ENCODE measurements at places on chromosomes 5 and 9.

DNA sequence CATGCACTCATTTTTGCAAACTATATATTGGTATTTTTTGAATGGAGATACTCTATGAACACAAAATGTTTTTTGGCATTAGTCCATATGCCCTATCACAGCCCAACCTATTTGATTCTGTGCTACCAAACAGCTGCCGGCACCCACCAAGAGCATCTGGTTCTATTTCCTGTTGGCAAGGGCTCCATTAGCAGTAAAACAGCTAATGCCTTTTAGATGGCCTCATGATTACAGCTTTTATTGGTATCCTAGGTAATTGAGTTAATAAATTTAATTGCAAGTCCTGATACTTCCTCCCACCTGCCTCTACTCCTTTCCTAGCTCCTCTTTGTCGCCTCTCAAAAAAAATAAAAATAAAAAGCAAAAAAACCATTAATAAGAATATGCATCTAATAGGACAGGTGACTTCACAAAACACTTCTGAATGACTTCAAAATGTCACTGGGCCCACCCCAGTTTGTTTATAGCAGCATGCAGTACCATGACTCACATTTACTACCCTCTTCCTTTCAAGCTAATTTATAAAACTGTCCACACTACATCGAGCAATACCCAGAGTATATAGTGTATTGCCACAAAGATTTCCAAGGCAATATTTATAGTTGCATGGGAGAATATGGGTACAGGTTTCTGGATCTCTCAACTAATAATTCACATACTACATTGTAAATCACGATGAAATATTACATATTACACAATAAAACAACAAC is 620.4 kb downstream of the SLCO4C1 start:
- DNase-seq: no peak

DNA sequence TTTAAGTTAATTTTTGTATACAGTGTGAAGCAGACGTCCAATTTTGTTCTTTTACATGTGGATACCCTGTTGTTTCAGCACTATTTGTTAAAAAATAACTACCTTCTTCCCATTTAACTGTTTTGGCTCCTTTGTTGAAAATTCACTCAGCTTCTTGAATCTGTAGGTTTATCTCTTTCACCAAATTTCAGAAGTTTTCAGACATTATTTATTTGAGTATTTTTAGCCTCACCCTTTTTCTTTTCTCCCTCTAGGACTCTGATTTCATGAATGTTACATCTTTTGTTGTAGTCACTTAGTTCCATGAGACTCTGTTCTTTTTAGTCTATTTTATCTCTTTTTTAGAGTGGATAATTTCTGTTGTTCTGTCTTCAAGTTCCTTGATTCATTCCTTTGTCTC is 4.6 kb upstream of the TNPO1 start:
- no peak for DNase-seq

GRCh38 chr5:116543501-116543900 is 31.1 kb downstream of the SEMA6A start:
- DNase-seq: no peak

- no peak for DNase-seq
These were observed 313.8 kb downstream of the FAM170A start for GRCh38 chr5:119943148-119943547.

DNA sequence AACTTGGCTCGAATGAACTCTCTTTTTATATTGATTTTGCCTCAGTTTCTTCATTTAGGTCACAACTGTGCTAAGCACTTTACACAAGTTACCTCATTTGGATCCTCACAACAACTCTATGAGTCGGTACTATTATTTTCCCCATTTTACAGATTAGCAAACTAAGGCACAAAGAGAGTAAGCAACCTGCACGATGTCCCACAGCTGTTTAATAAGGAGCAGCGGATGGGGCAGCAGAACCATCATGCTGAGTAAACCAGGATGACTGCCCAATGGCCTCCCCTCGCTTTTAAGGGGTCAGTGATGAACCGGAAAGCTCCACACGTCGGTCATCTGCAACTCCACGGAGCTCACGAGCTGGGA is 607 bp downstream of the PRELID2 start:
- no peak for DNase-seq

GRCh38 chr5:143128412-143129071 is 274.9 kb downstream of the NR3C1 start:
- no peak for DNase-seq

DNA sequence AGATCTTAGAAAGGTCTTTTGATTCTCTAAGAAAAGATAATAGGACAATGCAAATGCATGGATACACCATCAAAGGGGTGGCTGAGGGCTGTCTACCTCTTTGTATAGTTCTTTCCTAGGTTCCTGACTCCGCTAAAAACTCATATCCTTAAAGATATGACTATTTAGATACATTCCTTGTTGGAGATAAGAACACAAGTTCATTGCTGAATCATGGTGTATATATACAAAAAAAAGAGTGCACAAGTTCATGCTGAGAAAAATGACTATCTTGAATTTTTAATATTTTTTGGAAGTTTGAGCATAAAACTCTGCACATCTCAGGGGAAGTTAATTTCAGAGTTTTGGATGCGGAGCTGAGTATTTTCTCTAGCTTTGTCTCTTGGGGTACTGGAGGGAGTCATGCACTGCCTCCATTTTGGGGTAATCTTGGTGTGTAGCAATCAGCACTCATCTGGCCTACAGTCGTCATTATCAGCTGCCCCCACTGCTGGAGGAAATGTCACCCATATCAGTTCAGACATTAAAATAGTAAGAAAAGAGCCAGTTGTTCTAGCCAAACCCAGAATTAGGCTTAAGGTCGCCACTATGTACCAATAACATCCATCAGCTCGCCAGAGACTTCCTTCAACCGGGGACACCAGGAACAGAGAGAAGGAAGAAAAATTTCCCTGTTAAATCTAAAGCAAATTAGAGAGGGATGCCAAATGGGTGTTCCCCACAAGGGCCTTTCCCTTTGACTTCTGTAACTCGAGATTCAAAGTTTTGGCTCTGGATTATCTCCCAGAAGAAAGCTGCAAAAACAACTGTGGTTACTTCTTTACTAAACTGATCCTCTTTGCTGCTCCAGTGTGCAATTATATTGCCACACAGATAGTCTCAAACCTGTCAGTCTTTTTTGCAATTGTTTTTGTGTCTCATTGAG is 49.0 kb downstream of the PTTG1 start:
- no peak for DNase-seq

GRCh38 chr5:42993516-42994245 is 46.4 kb downstream of the ANXA2R start:
- peak; percentile 73 for DNase-seq

GRCh38 chr5:88691945-88692868 is 190.8 kb downstream of the MEF2C start:
- DNase-seq: no peak

DNA sequence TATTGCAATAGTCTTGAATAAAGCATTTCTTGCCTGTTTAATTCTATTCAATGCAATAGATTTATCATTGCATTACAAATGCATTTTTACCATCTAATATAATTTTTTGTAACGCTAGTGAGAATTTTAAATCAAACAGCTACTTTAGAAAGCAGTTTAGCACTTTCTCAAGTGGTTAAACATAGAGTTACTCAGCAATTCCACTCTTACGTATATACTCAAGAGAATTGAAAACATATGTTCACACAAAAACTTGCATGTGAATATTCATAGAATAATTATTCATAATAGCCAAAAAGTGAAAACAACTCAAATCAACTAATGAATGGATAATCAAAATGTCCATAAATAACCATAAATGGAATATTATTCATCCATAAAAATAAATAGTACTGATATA is 244.7 kb downstream of the TMEM167A start:
- DNase-seq: no peak

DNA sequence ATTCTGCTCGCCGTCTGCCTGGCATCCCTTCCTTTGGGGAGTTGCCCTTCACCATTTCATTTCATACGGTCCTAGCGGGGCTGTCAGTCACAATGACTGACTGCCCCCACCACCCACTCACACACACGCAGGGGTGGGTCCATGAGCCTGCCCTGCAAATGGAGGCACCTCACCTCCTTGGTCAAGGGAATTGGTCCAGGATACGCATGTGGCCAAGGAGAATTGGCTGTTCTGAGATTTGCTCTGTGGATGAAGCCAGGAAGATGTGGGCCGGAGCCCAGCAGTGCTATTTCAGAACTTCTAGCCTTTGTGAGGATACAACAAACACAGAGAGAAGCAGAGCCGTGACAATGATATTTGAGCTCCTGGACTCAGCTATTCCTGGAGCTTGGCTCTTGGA is 17.0 kb downstream of the C1QTNF2 start:
- DNase-seq: no peak

- no peak for DNase-seq
These were observed 21.2 kb downstream of the DAPK1 start for GRCh38 chr9:87518702-87519335.

- DNase-seq: no peak
These were observed 1040.3 kb downstream of the TLE1 start for GRCh38 chr9:80649001-80649420.

GRCh38 chr9:133189826-133190225 is 19.2 kb downstream of the OBP2B start:
- DNase-seq: no peak

GRCh38 chr9:68822596-68823165 is 117.6 kb downstream of the PIP5K1B start:
- DNase-seq: no peak

DNA sequence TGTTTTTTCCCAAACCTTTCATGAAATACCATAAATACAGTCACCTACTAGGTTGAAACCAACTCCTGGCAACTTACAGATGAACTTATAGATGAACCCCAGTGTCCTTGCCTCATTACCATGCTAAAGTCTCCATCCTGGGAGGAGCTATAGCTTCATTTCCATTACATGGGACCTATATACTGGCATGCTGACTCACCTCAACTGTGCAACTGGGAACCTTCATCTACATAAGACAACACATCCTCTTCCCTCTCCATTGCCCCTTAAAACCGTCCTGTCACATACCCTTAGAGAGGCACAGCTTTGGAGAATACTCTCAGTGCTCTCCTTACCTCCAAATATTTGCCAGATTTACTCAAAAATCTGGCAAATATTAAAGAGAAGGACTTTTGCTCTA is 638.3 kb downstream of the HTR1A start:
- no peak for DNase-seq

- no peak for DNase-seq
These were observed 12.7 kb downstream of the PDGFRB start for GRCh38 chr5:150142959-150143349.

DNA sequence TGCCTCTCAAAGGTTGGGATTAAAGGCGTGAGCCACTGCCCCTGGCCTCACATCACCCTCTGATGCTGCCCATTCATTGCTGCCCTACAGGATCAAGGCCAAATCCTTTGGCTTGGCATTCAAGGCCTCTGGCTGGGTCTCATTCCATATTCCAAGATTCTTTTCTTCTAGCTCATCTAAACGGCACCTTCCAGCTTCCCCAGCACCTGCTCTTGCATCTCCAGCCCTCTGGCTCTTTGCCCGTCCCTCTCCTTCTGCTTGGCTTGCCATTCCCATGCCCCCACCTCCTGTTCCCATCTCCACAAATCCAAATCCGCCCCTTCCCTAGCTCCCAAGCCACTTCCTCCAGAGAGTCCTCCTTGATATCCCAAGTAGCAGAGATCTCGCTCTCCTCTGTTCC is 33.1 kb downstream of the CORO2A start:
- no peak for DNase-seq

- no peak for DNase-seq
These were observed 22.2 kb upstream of the LHFPL2 start for GRCh38 chr5:78670701-78671269.

DNA sequence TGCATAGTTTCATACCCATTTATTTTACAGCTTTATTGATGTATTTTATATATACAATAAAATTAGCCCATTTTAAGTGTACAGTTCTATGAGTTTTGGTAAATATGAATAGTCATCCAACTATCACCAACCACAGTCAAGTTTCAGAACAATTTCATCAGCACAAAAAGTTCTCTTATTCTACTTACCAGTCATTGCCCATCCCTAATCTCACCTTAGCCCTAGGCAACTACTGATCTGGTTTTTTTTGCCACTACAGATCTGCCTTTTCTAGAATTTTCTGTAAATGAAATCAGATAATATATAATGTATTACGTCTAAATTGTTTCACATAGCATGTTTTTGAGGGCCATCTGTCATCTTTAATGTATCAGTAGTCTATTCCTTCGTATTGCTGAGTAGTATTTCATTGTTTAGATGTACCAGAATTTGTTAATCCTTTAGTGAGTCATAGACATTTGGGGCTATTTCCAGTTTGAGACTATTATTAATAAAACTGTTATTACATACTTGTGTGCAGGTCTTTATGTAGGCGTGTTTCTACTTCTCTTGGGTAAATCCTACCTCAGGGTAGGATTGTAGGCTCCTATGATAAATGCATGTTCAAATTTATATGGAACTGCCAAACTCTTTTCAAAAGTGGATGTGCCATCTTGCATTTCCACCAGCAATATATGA is 198.5 kb upstream of the ADAMTSL1 start:
- no peak for DNase-seq

GRCh38 chr9:101479338-101480030 is 43.9 kb upstream of the ALDOB start:
- DNase-seq: no peak

DNA sequence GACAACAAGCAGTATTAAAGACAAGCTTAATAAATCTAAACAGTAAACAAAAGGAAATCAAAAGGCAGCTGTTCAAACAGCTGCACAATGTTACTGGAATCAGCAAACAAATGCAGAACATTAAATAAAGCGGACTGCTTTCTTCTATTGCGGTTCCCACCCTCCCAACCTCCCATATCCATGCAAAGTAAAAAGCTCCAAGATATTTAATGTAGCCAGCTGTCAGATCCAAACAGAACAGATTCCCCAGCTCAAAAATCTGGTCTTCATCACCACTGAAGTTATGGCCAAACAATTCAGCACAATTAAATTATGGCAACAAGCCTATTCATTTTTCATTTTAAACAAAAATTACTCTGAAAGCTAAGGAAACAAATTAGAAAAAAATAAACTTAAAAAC is 75.9 kb downstream of the SLC38A9 start:
- DNase-seq: no peak

- DNase-seq: no peak
These were observed 19.5 kb downstream of the RAD1 start for GRCh38 chr5:34895641-34896419.

DNA sequence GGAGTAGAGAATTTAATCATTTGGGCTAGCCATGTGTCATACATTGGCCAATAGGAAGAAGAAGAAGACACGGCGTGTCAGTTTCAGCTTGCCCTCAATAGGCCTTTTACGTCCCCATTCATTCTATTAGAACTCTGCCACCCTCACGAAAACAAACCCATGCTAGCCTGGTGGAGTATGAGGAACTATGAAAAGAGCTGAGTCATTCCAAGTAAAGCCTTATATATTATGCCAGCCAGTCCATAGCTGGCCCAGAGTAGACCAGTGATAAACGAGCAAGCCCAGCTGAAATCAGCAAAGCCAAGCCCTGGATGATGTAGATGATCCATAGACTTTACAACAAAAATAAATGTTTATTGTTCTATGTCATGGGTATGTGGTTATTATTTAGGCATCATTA is 895.1 kb downstream of the TLE1 start:
- no peak for DNase-seq

DNA sequence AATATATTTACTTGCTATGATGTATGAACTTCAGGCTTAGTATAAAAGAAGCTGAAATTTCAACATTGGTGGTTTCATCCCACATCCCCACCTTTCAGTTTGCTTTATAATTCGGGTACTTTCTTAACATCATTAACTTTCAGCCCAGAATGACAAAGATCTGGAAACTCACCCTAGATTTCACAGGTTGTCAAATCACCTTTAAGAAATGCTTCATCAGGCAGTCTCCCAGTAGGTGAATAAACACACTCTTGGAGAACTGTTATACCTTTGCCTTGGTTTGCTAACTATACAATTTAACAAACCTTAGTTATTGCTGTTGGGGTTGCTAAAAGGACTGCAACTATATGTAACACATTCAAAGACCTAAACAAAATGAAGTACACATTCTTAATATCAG is 54.4 kb downstream of the MLANA start:
- DNase-seq: no peak

All from CD4-positive, alpha-beta T cell treated with Interleukin-17A for 4 hours (primary cell).